Activated CD8-positive, alpha-beta memory T cell treated with anti-CD3 and anti-CD28 coated beads for 4 hours (primary cell): ENCODE measurements at places on chromosomes 5 and 9.

DNA sequence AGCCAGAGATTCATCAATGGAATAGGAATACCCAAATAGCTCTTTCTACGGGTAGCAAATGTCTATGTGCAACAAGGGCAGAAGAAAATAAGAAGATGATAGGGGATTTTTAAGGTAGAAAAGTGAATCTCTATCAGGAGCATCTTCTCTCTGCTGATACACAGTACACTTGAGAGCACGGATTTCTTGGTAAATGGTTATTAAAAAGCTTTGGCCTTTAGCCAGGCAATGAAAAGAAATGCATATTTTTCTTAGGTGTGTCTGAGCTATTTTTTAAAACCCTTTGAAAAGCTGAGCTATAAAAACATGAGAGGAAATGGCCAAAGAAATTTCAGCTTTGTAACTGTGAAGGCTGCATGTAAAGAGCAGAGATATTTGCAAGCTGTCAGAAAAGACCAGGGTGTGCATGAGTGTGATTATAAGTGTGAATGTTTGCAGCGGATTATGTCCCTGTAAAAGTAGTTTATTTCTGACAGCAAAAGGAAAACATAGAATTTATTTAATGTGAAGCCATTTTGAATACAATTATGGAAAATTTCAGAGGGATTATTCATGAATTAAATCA is 487.1 kb upstream of the PIK3R1 start:
- no peak for DNase-seq

DNA sequence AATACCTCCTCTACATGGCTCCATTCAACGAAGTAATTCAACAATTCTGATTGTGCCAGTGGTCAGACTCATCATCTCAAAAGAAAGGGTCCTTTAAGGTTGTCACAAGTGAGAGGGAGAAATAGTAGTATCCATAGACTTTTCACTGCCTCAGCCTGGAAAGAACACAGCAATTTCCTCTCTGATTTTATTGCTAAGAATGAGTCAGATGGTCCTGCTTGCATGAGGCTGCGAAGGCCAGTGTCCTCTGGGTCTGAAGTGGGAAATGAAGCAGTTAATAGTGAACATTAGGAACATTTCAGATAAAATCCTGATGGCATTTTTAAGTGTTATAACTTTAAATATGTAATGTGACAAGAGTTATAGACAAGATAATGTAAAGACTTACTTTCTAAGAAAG is 979.0 kb downstream of the EFNA5 start:
- no peak for DNase-seq

- DNase-seq: no peak
These were observed 190.7 kb downstream of the CD180 start for GRCh38 chr5:67005737-67006499.

DNA sequence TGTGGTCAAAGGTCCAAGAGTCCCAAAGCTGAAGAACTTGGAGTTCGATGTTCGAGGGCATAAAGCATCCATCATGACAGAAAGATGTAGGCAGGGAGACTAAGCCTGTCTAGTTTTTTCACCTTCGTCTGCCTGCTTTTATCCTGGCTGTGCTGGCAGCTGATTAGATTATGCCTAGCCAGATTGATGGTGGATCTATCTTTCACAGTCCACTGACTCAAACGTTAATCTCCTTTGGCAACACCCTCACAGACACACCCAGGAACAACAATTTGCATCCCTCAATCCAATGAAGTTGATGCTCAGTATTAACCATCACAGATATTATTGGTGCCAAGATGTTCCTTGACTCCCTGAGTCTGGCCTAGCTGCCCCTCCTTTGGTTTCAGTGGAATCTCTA is 530.8 kb upstream of the CLINT1 start:
- DNase-seq: no peak

- DNase-seq: no peak
These were observed 34.6 kb upstream of the CCL21 start for GRCh38 chr9:34744295-34745221.

DNA sequence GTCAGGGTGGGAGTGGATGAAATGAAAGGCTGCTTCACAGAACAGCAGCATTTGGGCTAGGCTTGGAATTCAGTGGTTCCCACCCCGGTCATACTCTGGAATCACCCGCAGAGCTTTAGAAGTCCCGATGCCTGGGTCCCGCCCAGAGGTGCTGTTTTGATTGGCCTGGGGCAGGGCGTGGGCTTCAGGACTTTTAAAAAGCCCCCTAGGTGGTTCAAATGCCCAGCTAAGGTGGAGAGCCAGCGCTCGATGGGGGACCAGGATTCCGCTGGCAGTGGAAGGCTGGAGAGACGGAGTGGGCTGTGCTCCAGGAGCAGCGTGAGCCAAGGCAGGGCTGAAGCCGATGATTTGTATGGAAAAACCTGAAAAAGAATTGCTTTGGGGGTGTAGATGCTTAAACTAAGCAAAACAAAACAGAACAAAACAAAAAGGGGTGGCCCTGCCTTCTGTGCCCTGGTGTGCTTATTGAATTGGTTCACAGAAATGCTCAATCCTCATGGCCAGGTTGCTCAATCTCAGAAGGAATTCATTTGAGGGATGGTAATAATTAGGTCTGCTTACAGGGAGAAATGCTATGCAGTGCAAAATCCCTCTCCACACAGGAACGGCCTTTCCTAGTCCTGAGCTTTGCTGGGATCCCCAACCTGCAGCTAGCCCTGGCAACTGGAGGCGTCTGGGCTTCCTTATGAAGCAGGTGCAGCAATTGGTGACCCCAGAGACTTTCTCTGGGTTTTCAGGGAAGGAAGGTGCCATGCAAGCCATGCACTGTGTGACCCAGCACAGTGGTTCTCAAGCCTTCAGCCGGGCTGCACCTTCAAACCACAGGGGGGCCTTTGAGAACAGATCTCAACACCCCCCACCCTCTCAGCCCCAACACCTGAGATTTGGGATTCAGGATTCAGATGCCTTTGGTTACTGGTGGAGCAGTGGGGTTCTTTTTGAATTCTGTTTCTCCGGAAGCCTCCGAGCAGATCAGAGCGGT is 174.0 kb upstream of the ZNF618 start:
- DNase-seq: no peak

DNA sequence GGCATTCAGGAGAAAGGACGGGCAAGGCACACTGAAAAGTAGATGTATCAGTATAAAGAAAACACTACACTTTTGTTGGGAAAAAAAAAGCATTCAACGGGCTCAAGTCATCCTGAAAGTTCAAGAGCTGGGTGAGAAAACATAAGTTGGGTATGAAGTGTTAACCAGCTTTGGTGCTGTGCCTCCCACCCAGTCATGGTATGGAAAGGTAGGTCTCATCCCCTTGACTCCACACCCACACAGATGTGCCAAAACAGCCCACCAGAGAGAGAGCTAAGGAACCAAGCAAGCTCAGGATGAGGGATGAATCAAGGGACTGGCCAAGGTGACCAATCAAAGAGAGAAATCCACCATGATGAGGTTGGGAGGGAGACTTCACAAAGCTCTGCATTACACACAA is 54.7 kb downstream of the ESM1 start:
- DNase-seq: no peak

DNA sequence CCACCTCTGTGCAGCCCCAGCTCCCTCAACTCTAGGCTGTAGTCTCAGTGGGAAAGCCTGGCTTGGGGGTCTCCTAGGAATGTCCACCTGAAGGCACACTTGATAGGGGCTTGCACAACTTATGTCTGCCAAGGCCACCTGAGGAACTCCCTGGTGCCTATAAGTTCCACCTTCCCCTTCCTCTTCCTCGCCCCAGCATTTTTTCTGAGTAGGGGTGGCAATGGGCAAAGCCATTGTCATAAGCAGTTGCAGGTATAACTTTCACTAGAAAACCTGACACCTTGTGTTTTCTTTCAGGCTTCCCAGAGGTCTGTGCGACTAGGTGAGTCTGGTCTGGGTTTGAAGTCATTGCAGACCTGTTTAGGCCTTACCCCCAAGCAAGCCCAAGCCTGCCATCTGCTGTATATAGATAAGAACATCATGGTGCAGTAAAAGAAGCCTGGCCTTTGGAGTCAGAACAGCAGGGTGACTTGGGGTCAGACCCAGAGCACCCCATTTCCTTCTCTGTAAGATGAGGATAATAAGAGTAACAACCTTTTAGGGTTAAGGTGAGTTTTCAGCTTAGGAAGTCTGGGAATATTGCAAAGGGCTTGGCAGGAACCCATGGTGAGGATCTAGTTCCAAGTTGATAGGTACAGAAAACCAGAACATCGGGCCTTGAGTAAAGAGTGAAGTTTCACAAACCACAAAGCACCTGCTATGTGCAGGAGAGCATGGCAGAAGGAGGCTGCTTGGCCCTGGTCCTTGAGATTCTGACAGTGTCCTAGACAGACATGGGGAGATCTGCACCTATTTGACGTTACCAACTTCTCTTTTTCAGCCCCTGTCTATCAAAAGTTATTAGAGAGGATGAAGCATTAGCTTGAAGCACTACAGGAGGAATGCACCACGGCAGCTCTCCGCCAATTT is 33.8 kb downstream of the TGFBI start:
- DNase-seq: no peak

- no peak for DNase-seq
These were observed 9.1 kb downstream of the DIPK1B start for GRCh38 chr9:136721339-136722092.

DNA sequence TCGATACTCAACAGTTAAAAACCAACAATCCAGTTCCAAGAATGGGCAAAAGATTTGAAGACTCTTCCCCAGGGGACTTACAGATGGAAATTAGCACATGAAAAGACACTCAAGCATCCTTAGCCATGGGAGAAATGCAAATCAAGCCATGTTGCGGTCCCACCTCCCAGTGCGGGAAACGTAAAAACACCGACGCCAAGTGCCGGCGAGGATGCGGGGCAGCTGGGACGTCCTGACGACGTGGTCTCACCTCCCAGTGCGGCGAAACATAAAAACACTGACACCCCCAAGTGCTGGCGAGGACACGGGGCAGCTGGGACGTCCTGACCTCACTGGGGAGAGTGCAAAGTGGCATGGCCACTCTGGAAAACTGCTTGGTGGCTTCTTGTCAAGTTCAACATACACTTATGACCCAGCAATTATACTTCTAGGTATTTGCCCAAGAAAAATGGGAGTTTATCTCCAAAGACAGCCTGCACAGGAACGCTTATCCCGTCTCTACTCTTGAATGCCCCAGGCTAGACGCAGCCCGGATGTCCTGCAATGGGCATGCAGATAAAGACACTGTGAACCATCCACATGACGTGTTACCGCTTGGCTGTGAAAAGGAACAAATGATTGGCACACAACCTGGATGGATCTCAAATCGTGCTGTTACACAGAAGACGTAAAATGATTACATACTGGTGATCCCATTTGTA is 60.1 kb upstream of the UBAC1 start:
- no peak for DNase-seq

DNA sequence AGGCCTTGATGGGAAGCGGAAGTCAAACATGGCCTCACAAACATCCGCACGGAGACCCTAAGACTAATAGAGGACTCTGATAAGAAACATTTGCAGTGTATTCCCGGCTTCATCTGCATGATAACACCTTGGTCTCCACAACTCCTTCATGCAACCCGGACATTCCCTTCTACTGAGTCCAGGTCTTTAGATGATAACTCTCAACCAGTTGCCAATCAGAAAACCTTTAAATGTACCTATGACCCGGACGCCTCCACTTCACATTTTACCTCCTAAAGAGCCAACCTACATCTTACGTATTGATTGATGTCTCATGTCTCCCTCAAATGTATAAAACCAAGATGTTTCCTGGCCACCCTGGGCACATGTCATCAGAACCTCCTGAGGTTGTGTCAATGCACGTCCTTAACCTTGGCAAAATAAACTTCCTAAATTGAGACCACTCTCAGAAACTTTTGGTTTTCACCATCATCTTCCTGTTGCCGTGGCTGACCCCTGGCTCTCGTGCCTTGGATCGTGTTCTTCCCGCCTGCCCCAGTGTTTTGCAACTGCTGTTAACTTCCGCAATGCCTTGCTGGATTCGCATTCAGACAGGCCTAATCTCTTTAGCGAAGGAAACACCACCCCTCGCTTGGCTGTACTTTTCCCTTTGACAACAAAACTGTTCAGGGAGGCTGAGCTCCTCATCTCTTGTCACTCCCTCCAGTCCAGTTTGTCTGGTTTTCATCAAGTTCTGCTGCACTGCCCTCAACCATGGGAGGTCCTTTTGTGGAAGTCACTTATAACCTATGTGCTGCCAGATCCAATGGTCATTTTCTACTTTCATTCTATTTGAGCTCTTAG is 1.1 kb upstream of the DAP start:
- no peak for DNase-seq

GRCh38 chr9:37370968-37371563 is 51.4 kb upstream of the GRHPR start:
- DNase-seq: no peak

GRCh38 chr9:23278561-23278960 is 547.5 kb downstream of the ELAVL2 start:
- no peak for DNase-seq
